Activated CD4-positive, alpha-beta T cell treated with anti-CD3 and anti-CD28 coated beads, Interleukin-2, amount 50 U/mL, for 16 hours (primary cell): ENCODE measurements at places on chromosomes 7 and 10.

- DNase-seq: no peak
Observed at GRCh38 chr7:26543951-26544350, 252.3 kb downstream of the SNX10 start.

- DNase-seq: no peak
Observed at GRCh38 chr10:119006451-119007210, 22.9 kb upstream of the NANOS1 start.

DNA sequence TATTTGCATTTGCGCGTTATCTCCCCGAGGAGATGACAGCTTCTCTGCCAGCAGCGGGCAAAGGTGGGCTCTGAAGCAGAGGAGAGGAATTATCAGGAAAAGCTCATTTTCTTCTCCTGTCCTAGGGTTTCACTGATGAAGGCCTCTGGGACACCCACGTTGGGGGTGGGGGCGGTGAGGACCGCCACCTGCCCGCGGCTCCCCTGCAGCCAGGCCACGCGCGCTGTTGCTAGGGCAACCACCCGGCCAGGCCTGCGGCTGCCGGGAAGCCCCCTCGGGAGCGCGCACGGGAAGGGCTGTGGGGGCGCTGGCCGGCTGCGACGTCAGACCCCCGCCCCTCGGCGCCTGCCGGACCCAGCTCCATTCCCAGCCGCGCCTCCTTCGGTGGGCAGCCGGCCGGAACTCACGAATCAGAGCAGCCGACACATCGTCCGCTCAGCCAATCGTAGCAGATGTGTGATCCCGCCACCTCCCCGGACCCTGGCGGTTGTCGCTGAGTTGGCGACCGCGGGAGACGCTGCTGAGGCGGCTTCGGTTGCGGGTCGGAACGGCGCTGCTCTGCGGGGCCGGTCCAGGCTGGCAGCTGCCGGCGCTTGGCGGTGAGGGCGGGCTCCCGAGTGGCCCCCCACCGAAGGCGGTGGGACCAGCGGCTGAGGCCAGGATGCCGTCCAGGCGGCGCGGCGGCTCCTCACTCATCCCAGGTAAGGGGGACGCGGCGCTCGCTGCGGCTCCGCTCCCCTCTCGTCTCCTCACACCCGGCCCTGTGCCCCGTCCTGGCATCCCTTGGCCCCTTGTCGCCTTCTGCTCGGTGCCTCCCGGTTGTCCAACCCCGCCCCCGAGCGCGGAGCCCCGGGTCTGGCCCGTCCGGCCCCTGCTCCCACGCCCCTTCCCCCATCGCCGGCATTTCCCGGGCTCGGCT lies at the start of gene TPST1:
Gene TPST1 (plus strand): TSS at position 513 of the 919 bp plus-strand sequence. CDS start 35,092 bp downstream, outside the sequence.
- peak; percentile 83 for DNase-seq

GRCh38 chr10:101136007-101136707 lies 5.1 kb downstream of the TLX1 start:
- no peak for DNase-seq

- no peak for DNase-seq
Observed at GRCh38 chr7:111384065-111384891, 178.0 kb downstream of the IMMP2L start.

DNA sequence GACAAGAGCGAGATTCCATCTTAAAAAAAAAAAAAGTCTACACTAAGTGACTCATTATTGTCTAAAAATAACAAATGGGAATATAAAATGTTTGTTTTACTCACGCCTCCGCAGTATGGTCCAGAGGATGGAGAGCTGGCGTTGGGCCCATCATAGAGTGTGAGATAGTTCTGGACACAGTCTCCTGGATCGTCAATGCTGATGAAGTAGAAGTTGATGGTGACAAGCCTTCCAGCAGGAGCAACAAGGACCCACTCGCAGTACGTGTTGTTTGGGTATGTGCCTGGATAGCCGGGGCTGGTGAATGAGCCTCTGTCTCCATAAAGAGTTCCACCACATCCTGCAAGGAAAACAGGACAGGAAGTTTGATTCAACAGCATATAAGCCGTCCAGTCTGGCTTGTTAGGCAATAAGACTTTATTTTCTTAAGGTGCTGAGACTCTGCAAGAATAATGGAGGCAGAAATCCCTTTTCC lies 11.5 kb upstream of the RSU1 start:
- no peak for DNase-seq

- no peak for DNase-seq
Observed at GRCh38 chr10:3814838-3815220, 29.8 kb upstream of the KLF6 start.
